ENCODE measurements at places on chromosomes 16 and 17.

DNA sequence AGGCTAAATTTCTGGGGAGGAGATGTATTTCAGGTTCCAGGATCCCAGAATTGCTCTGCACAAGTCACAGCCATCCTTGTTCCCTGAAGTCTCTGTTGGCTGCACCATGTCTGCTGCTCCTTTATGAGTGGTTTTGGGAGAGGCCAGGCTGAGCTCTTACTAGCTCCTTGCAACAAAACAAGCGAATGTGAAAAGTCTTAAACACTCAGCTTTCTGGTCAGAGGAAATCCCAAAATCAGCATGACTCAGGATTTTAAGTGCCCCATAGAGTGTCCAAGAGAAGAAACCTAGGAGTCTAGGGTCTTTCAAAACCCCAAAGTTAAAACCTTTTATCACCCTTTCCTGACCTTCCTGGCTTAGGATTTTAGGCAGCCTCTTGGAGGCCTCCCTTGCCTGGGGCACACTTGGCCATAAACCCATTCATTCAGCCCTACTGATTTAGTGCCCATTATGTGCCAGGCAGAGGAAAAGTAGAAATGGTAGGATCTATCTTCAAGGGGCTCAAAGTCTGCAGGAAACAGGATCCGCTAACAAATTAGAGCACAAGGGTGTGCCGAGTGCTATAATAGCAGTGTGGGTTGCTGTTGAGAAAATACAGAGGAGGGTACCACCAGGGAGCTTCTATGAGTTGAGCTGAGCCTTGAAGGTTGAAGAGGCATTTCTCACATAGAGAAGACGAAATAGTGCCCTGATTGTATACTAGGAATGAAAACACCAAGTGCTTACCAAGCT is 36.9 kb downstream of the SOST start:
- DNase-seq, result no peak

- no peak for DNase-seq
Observed at GRCh38 chr16:46826631-46827030, 4.3 kb downstream of the C16orf87 start.

GRCh38 chr17:65666876-65667321 is 105.5 kb upstream of the AXIN2 start:
- no peak for DNase-seq

- DNase-seq, result no peak
Observed at GRCh38 chr17:512926-513325, 160.3 kb upstream of the RPH3AL start.
